GM18507 (cell line): ENCODE measurements at places on chromosomes 3 and 15.

DNA sequence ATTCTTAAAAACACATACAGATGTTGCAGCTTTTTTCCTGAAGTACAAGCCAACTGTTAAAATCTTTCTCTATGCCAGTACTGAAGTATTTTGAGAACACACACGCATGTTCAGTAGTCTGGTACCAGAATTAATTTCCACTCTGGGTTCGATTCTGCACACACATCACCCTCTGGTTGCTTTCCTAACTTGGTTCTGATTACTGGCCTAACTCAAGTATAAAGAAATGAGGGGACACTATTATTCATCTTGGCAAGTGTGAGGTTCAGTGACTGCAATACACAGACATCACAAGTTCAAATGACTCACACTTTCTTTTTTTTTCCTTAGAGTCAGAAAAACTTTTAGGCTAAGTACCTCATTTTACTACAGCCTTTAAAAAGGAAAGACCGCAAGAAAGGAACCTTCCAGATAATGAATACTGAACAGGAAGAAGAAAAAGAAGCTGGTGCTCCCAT is 37.4 kb upstream of the LDHAL6B start:
- no peak for DNase-seq

DNA sequence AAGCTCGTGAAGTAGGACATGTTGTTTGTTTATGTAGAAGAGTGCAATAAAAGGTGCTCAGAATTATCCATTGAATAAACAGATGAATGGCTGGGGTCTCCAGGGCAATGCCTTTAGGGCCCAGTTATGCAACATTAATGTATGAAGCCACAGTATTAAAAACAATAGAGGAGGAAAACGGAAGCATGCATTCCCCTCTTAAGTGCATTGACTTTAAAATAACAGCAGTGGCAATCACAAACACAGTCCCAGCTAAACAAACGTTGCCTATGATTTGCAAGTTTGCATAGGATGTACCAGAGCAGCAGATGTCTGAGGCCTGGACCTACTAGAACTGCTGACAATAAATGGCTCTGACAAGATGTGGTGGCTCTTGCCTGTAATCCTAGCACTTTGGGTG is 60.6 kb upstream of the GCNT3 start:
- no peak for DNase-seq

DNA sequence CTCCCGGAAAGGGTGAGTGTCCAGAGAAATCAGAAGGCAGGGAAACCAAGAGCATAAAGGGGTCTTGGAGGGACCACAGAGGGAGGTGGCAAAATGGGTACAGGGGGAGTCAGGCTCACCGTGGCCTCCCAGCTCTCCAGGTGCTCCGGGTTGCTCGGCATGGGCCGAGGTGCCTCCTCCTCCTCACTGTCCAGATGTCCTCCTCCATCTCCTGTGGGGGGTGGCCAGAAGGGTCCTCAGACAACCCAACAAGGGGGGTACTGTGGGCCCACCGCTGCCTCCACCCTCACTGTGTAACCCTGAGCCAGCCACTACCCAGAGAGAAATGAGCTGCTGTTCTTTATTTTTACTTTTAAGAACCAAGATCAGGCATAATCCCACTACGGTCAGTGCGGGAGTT is 30.4 kb upstream of the OR4F6 start:
- no peak for DNase-seq

DNA sequence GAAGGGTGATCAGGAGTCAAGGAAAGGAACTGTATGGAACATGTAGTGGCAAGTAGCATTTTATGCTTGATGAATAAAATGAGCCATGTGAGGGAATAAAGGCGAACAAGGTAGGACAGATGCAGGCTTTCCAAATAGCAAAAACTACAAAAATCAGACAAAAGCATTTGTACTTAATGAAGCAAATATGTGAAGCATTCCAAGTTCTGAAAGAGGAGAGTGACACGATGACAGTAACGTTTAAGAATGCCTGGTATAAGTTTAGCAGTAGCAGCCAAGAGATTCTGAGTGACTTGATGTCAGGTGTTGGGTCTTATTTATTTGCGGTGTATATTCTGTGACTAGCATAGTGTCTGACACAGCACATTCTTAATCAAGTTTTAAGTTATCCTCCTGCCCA is 408.2 kb upstream of the RASGRP1 start:
- no peak for DNase-seq

- DNase-seq: no peak
Observed at GRCh38 chr3:185865247-185865646, 40.4 kb upstream of the IGF2BP2 start.

DNA sequence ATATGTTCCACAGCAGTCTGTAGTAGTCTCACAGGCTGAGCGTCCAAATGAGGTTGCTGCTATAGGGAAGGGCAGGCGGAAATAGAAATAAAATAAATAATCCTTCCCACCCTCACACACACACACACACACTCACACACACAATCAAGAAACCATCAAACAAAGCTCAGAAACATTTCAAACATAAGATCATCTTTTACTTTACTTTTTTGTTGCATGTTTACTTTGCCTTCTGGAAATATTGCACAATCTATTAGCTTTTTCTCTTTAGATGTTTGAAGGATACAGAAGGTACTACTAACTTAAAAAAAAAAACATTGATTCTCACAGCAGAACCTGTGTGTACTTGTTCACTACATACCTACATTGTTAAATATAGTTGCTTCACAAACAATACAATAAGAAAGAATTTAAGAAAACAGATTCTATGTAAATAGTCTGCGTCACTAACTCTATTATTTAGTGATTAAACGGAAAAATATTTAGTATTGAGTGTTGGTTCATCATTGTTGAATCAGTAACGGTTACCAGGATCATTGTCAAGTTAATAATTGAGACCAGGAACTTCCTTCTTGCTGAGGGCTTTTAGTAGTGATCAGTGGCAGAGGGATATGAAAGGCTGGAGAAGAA is 20.5 kb downstream of the ALCAM start:
- DNase-seq: no peak
